EL (cell line): ENCODE measurements at places on chromosomes 3 and 15.

- DNase-seq: no peak
Measured at GRCh38 chr3:129017484-129017899, 16.4 kb downstream of the EFCC1 start.

GRCh38 chr15:72358650-72359171 is 17.1 kb downstream of the HEXA start:
- DNase-seq: peak; percentile 91

DNA sequence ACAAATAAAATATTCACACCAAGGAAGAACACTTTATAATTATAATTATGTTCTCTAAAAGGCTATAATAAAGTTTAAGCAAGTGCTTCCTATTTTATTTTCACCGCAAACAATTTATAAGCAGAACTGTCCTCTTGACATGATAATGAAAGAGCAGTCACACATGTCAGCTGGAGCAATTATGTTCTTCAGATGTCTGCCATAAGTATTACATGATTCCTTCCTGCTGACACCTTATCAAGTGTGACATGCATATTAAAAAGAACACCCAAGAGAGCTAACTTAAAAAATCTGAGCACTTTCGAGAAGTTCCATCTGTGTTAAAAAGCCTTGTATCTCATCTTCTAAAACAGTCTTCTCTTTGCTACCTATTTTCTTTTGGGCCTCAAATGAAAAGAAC is 249.5 kb downstream of the SQOR start:
- DNase-seq: no peak

DNA sequence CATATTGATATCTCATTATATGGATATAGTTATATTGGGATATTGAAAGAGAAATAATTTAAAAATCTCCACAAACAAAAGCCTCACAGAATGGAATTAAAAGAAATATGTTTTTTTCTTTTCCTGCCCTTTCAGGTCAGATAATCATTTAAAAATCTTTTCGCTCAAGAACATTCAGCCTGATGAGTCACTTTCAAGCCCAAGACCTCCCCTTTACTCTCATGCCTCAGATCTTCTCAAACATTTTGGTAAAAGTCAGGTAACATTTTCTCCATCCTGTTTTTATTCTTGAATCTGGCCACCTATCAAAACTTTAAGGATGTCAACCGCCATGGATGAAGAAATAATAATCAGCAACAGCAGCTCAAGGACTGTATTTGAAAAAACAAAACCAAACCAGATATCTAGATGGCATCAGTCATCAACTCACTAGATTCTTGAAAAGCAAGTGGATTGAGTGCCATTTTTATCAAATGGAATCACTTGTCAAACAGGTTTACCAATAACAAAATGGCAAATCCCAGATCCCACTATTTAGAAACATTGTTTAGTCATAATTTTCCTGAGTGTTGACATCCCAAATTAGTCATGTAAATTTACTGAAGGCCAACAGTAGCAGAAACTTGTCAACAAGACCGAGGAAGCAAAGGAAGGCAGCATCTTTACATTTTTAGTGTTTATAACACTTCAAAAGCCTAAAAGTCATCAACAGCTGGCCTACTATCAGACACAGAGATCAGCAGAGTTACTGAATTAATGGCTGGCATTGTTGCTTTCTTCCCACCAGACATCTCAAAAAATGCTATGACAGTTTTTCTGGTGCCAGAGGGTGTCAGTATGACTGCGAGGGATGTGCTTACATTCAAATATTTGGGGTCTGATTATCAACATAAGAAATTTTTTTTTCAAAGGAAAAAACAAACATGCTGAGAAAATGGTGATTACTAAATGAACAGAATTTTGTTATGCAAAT is 444.7 kb downstream of the MAGI1 start:
- DNase-seq: no peak

DNA sequence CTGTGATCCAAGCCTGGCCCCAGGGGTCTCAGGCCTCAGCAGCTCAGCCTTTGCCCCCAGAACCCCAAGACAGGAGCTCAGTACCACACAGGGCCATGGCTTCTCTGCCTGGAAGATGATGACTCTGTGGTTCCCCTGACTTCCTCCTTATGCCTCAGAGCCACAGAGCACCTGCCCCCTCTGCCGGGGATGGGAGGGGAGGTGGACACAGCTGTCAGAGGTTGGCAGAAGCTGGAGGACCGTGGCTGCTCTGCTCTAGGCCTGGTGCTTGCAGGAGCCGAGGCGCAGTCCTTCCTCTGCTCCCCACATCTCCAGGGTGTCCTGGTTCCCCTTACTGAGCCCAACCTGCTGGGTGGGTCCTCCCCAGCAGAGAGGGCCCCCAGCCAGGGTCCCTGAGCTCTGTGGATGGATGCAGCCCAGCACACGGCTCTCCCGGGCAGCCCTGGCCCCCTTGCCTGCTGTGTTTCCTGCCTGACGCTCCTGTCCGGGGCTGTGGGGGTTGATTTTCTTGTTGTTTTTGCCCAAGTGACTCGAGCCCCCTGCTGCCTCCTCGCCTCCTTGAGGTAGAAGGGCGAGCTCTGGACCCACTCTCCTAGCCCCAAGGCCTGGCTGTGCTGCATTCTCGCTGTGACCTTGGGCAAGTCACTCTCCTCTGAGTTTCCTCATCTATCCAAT is 36.6 kb downstream of the PSTPIP1 start:
- peak; percentile 26 for DNase-seq

- no peak for DNase-seq
Measured at GRCh38 chr3:171731691-171732090, 78.6 kb downstream of the PLD1 start.

- DNase-seq: peak; percentile 42
Measured at GRCh38 chr3:115512565-115513415, 110.5 kb upstream of the GAP43 start.

DNA sequence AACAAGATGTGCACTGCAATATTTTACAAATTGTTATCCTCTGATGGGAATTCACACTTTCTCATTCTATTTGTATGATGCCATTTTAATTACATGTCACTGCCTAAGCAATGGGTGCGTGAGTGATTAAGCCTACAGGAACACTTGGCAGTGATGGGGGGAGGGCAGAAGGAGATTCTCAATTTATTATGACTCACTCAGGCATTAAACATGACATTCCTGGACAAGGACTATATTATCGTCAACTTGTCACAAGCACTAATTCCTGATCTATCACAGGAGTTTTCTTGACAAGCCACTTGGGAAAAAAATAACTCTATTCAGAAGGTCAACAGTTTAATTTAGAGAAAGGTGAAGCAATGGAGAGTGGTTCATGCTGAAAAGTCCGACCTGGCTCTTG is 556.8 kb downstream of the NSUN3 start:
- no peak for DNase-seq

DNA sequence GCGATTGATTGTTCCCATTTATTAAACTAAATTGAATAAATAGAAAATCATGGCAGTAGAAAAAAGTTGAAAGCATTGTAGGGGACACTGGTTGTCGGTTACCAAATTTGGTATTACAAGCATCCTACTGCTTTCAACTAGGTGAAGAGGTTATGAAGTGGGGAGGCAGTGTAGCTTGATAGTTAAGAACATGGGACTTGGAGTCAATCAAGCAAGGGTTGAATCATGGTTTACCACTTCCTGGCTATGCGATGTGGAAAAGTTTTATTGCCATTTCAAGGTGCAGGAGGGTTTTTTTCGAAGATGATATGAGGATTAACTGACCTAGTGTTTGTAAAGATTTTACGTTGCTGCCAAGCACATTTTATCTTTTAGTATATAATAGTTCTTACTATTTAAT is 318.2 kb upstream of the KCNH8 start:
- DNase-seq: no peak

DNA sequence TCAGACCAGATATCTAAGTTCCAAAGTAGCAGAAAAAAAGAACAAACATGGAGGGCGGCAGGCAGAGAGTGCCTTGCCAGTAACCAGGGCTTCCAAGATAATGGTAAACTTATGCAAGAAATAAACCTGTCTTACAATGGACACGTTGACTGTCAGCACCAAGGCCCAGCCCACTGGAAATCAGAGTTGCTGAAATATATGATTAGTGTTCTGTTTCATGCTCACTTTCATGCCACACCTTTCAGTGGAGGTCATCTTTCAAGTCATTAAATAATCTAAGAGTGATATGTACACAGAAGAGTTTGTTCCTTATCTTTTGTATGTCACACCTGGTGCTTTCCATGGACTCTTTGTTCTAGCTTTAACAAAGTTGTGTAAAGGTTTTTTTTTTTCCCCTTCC is 358.1 kb downstream of the MECOM start:
- no peak for DNase-seq

GRCh38 chr3:63022114-63022513 is 146.9 kb upstream of the CADPS start:
- no peak for DNase-seq

- no peak for DNase-seq
Measured at GRCh38 chr3:128532012-128532983, 39.3 kb upstream of the GATA2 start.

GRCh38 chr15:31342781-31343626 is 16.4 kb downstream of the KLF13 start:
- DNase-seq: no peak

GRCh38 chr3:149586871-149587270 is 71.0 kb downstream of the WWTR1 start:
- DNase-seq: peak; percentile 53

DNA sequence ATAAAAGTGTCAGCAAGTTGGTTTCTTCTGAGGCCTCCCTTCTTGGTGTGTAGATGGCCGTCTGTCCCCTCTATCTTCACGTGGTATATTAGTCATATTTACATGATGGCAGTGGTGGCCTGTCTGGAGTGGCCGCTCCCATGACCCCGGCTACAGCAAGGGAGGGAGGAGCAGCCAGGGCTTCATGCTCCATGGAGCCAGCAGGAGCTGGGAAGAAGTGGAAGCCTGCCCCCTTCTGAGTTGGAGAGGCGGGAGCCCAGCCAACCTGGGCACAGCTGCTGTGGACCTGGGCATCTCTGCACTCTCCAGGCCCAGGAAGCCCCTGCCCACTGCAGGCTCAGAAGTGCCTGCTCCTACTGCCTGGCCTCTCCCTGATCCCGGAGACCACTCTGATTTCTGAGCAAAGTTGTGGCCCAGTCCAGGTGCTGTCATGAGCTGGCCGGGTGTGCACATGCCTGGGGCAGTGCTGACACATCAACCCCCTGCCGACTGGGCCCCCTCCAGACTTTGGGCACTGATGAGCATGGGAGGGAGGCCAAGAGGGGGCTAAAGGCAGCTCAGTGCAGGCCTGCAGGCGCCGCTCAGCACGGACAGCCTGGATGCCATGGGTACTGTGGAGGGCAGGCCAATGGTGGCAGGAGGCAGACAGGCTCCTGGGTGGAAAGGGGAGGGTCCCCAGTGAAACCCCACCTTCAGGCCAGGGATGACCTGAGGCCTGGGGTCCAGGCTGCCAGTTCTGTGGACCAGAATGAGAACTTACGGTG is 84.8 kb downstream of the SERPINI1 start:
- DNase-seq: no peak

DNA sequence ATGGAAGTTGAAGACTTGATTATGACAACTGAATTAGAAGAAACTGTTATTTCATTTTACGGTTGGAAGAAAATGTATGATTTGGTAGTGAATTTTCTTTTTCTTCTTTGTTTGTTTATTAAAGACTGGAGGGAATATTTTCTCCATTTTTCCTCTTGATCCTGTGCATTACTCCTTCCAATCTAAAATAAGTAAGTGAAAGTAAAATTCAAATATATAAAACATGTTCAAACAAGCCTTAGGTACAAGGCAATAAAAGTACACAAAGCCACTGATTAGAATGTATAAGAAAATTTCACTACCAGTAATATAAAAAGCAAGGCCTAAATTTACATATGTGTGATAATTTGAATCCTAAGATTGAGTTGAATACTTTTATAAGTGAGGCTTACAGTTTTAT is 181.2 kb upstream of the MME start:
- no peak for DNase-seq

GRCh38 chr3:46029953-46030543 is 2.8 kb upstream of the XCR1 start:
- no peak for DNase-seq

DNA sequence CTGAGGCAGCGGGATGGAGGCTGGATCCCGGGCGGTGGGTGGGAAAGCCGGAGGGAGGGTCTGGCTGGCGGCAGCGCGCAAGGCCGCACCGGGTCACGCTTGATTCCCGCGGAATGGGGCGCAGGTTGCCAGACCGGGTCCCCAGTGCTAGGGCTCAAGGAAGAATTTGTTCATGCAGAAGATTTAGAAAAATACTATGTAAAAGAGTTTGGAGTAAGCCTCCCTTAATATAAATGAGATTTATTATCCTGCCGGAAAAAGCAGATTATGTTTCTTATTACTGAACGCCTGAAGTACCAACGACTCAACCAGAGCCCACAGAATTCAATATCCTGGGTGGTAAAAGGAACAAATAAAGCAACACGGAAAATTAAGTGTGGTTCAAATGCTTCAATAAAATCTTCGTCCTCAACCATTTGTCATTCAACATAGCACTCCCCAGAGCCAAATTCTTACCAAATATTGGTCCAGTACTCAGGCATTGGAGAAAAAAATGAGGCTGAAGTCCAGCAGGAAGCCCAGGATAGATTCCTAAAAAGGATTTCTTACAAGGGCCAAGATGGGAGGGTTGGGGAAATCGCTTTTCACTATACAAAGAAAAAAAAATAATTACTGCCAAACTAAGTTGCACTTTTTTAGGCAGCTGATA is 1.2 kb upstream of the ZBTB20 start:
- peak; percentile 14 for DNase-seq

- no peak for DNase-seq
Measured at GRCh38 chr15:92466834-92467233, 73.2 kb downstream of the ST8SIA2 start.

DNA sequence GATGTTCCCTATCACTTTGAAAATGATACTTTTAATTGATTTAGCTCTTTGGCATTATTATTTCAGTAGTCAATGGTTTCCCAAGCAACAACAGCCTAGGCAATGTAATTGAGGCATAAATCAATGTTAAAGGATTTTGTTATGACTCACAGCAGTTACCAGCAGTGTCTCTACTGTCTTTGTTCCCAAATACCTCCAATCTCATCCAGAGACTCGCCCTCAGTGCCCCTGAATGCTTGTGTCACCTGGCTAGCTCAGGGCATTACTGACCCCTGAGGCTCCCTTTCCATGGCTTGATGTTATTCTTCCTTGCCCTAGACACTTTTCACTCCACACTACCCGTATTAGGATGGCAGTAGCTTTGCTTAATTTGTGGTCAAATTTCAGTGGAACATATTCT is 227.2 kb downstream of the SQOR start:
- DNase-seq: no peak

- DNase-seq: no peak
Measured at GRCh38 chr3:153970047-153970446, 151.1 kb upstream of the ARHGEF26 start.

DNA sequence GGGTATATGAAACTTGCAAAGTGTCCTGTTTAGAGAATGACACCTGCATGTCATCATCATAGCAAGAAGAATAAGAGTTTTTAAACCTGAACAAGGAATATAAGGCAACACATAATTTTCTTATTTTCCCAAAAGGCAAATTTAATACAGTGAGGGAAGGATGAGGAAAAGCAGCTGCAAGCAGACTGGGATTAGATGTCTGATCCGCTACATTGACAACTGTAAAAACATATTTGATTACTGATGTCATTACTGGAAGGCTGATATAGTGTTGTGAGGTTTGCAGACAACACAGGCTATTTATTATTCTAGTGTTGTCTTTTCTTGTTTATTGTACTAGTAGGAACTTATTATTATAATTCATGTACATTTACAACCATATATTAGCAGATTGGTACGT is 528.7 kb downstream of the ZIC1 start:
- DNase-seq: no peak

- no peak for DNase-seq
Measured at GRCh38 chr3:23710555-23710954, 95.2 kb upstream of the UBE2E1 start.

GRCh38 chr15:92846741-92847140 is 53.4 kb upstream of the CHD2 start:
- DNase-seq: peak; percentile 46
